Right lung (tissue), 10 donors: ENCODE measurements at places on chromosomes 6 and 20.

- no peak for DNase-seq
These were observed 162.4 kb upstream of the BTBD3 start for GRCh38 chr20:11755071-11755841.

DNA sequence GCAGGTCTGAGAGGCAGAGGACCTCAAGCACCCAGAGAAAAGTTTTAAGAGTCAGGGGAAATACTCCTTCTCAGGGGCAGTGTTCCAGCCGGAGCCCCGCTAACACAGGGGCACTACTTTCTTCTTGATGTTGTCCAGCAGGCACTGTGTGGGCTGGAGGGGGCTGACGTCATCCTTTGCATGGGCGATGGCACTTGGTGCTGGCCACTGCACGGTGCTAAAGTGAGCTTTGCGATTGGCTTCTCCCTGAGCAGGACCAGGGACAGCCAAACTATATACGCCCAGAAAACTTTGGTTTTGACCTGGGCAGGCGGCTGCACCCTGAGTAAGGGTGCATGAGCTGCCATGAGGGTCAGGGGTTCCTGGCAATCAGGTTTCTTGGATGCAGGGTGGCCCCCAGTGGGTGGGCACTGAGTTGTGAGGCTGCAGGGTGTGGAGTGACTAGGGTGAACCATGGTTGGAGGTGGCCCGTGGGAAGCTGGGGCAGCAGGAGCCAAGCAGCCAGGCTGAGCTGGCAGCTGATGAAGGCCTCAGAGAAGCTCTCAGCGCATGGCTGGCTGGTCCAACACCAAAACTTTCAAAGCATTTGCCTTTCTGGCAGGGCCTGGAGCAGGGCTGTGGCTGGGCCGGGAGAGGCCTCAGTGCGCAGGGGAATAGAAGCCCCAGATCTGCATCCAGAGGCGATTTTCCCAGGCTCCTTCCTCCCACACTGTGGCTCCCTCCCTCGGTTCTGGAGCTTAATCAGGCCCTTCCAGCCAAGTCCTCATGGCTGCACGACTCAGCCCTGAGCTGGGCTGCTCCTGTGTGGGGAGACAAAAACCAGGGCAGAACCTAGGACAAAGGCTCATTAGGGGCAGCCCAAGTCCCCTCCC, 18.3 kb downstream of the MRPS18A start:
- DNase-seq: no peak

DNA sequence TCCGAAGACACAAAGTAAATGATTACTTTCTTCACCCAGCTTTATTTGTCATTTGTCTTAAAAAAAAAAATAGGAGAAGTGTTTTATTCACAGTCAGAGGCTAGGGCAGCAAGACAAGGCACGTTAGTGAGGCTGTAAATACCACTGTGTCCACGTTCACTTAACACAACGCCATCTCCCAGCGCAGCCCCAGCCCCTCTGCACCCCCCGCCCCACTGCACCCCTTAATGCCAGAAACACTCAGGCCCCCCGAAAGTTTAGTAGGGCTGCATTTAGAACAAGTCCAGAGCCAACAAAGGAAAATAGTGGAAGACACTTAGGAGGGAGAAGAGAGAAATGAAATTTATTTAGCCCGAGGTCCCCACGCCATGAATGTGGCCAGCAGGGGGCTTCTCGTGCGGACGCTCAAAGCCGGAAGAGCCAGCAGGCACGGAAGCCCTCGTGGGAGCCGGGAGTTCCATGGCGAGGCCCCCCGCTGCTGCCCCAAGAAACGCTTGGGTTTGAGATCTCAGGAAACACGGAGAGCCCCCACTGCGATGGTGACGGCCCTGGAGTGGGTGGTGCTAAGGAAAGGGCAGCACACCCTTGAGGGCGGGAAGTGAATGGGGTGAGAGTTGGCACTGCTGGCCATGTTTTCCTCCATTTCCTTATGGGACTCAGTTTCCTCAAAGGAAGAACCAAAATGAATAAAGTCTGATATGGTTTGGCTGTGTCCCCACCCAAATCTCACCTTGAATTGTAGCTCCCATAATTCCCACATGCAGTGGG, 50.2 kb downstream of the IYD start:
- DNase-seq: peak; percentile 68

GRCh38 chr6:108250240-108250866, 10.5 kb downstream of the SNX3 start:
- no peak for DNase-seq

DNA sequence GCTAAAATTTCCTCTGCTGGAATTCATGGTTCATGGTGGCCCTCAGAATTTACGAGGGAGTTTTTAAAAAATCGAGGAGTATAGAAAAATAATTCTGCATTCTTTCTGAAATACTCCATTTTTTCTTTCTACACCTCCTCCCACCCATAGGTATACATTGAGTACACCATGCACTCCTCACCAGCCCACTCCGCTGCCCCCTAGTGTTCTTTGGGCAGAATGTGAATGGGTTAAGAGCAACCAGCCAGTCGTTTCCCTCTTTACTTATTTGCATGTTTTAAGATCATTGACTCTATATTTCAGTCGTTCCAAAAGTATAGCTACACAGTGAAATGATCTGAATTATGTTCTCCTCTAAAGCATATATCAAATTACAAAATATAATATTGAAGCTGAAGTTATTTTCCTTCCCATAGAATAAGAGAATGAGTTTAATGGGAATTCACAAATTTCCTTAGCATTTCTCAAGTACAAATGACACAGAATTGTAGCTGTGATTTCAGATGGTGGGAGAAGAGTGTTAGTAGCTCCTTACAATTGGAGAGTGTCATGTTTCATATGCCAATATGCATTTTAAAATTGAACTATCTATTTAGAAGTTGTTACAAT, 977.7 kb upstream of the SLC35B3 start:
- no peak for DNase-seq

- DNase-seq: no peak
These were observed 46.4 kb upstream of the FAM83B start for GRCh38 chr6:54800050-54800600.

- no peak for DNase-seq
These were observed 30.0 kb downstream of the SLC22A16 start for GRCh38 chr6:110446405-110446804.

DNA sequence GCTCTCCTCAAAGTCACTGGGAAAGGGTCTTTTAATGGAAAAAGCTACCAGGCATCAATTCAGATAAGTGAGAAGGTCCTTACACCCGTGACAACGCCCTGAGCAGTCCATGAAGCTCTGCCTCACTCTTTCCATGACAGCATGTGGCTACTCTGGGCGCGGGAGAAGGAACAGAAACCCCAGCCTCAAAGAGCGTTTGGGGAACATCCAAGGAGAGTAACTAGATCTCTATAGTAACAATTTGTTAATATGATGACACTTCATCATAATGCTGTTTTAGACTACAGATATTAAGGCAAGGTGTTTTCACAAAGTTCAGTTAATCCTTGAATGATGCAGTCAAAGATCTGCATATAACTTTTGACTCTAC, 55.2 kb downstream of the KIF6 start:
- DNase-seq: no peak

DNA sequence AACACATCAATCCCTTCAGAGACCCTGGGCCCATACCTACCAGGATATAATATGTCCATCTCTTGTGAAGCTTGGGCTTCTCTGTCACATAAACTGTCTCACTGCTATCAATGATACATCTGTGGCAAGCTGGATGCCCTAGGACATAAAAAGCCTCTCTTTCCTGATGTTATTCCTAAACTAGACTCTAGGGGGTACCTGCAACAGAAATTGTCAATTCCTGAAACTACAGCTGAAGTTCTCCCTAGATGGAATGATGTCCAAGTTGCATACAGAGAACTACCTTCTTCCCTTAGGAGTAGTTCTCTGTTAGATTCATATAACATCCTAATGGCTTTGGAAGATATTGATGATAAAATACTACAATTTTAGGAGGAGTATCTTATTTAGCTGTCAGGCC, 35.8 kb downstream of the TBX18 start:
- no peak for DNase-seq

- DNase-seq: no peak
These were observed 2.6 kb downstream of the PTK7 start for GRCh38 chr6:43078691-43079090.

DNA sequence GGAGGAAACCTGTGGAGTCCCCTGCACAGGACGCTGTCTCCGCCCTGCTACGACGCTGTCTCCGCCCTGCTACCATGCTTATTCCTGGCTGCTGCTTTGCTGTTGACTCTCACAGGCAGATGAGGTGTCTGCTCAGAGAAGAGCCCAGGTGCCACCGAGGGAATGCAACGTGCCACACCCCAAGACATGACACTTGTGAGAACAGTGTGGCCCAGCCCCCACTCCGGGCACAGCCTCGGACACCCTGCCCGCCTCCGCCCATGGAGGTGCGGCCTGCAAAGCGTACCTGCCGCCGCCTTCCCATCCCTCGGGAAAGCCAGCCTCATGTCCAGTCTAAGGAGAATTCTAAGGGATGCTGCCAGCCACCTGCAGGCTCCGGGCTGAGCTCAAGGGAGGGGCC, 15.6 kb upstream of the MRGBP start:
- no peak for DNase-seq

- no peak for DNase-seq
These were observed 43.4 kb downstream of the PSMB1 start for GRCh38 chr6:170509723-170510018.

DNA sequence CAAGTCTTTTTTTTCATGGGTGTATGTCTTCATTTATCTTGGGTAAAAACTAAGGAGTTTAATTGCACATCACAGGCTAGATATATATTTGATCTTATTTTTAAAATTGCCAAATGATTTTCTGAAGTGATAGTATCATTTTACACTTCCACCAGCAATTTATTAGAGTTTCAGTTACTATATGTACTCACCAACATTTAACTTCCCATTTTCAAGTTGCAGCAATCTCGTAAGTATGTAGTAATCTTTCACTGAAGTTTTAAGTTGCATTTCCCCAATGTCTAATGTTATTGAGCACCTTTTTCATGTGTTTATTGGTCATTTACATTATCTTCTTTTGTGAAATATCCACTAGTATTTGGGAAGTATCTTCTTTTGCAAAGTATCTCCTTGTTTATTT, 277.4 kb upstream of the CNR1 start:
- DNase-seq: no peak

- DNase-seq: no peak
These were observed 62.7 kb upstream of the ELOVL5 start for GRCh38 chr6:53411451-53411850.

DNA sequence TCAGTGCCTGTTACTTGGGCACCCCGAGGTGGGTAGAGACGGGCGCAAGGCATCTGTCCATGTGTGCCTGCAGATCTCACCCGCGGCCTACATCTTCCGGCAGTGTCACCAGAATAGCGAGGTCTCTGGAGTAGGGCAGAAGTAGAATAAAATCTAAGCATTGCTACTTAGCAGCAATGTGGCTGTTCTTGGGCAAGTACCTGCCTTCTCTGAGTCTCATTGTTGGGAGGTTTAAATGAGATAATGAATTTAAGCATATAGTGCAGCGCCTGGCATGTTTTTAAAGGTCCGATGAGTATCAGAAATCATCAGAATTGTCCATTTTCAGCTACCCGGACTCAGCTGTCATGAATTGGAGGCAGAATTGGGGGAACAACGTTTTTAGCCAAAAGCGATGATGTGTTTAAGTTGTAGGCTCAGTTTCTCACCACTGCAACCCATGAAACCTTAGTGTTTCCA, 800 bp downstream of the ABCC10 start:
- no peak for DNase-seq

GRCh38 chr20:44198872-44199271, 11.7 kb downstream of the OSER1 start:
- no peak for DNase-seq
